ENCODE measurements at places on chromosomes 2 and 18.

GRCh38 chr18:939958-940357 lies 35.3 kb downstream of the ADCYAP1 start:
- no peak overlapping the region for H3K27ac ChIP-seq
- no peaks in the 10 kb centered on the region for H3K36me3 ChIP-seq
- H3K4me1 ChIP-seq, result no peaks in the 10 kb centered on the region

DNA sequence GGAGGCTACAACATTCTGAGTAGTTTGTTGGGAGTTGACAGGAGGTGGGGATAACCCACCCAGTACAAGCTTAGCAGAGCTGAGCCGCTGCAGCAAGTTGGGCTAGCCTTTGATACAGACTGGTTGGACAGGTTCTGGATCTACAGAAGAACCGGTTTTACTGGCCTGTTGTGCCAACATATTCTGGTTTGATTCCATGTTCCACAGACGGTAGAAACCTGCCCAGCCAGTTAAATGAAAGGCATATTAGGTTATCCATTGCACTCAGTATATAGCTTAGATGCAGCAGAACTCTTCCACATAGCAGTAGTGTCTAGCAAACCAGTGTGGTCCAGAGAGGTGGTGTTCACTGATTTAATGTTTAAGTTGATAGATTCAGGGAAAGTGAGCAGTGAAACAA lies 19.3 kb upstream of the RBBP8 start:
- DNase-seq, result no peak
- no peaks in the 10 kb centered on the region for H3K27me3 ChIP-seq
- no peak overlapping the region for H3K27ac ChIP-seq

DNA sequence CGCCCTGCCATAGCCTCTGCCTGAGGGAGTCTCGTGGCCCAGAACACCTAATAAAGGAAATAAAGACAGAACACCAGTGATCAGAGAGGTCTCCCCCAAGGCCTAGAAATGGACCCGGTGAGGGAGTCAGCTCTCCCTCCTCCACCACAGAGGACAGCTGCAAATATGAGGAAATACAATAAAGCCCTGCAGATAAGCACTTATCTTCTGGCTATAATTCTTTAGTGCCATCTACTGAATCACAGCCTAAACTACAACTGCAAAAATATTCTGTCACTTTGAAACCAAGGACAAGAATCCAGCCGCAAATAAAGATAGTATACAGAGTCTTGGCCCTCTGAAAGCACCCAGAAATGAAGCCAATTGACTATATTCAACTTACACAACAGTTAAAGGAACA lies 42.4 kb upstream of the TACR1 start:
- no peak overlapping the region for H3K27ac ChIP-seq
- H3K36me3 ChIP-seq, result peaks cover 4% of the 10 kb centered on the region
- no peaks in the 10 kb centered on the region for H3K27me3 ChIP-seq
- no peak overlapping the region for H3K4me3 ChIP-seq

DNA sequence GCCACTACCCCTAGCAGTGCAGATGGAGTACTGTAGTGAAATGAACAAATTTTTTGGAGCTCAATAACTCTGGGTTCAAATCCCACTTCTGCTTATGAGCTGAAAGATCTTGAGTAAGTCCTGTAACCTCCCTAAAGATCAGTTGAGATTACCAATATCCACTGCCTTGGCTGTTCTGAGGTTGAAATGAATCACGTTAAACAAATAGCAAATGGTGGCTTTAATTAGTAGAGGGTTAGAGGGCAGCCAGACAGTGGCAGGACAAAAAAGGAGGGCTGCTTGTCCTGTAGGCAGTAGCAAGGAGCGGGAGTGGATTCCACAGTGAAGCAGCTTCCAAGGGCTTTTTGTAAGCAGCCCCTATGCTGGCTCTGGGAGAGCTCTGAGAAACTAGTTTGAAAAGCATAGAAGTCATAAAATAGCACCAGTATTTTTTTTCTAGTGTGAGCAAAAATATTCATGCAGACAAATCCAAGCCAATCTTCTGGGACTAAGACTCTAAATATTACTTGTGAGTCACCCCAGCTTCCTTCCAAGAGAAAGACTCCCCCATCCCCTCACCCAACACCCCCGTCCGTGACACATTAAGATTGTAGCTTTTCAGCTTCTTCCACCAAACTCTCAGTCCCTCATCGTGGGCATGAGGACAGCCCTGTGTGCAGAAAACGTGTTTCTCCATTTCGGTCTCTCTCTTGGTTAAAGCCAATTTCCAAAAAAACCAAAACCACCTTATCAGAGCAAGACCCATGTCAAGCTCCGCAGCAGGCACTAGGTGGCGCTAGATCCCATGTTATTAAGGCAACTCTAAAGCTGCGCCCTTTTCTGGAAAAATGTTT lies 123.5 kb upstream of the LGALSL start:
- peak overlapping the region; percentile 40 for H3K4me3 ChIP-seq
- no peak overlapping the region for H3K27ac ChIP-seq
- H3K4me1 ChIP-seq, result peaks cover 27% of the 10 kb centered on the region
- no peaks in the 10 kb centered on the region for H3K36me3 ChIP-seq
- peak; percentile 82 for DNase-seq
- peaks cover 5% of the 10 kb centered on the region for H3K27me3 ChIP-seq

- no peaks in the 10 kb centered on the region for H3K36me3 ChIP-seq
- H3K27ac ChIP-seq, result no peak overlapping the region
- DNase-seq, result no peak
- no peaks in the 10 kb centered on the region for H3K4me1 ChIP-seq
These were observed 8.4 kb downstream of the EPG5 start for GRCh38 chr18:45958730-45959129.

- DNase-seq, result no peak
- H3K27me3 ChIP-seq, result no peaks in the 10 kb centered on the region
- no peak overlapping the region for H3K4me3 ChIP-seq
- H3K4me1 ChIP-seq, result no peaks in the 10 kb centered on the region
- H3K36me3 ChIP-seq, result no peaks in the 10 kb centered on the region
- no peak overlapping the region for H3K27ac ChIP-seq
These were observed 166.8 kb upstream of the CHAC2 start for GRCh38 chr2:53600815-53601214.

GRCh38 chr2:98121149-98121548 lies 34.2 kb downstream of the VWA3B start:
- peaks cover 5% of the 10 kb centered on the region for H3K27me3 ChIP-seq
- DNase-seq, result no peak
- no peaks in the 10 kb centered on the region for H3K36me3 ChIP-seq

GRCh38 chr18:48154828-48155227 lies 224.4 kb upstream of the SMAD2 start:
- DNase-seq, result no peak
- H3K4me3 ChIP-seq, result no peak overlapping the region
- peaks cover 3% of the 10 kb centered on the region for H3K4me1 ChIP-seq

- H3K4me3 ChIP-seq, result no peak overlapping the region
- no peaks in the 10 kb centered on the region for H3K27me3 ChIP-seq
- H3K27ac ChIP-seq, result peak overlapping the region; percentile 17
- peaks cover 7% of the 10 kb centered on the region for H3K4me1 ChIP-seq
These were observed 7.5 kb downstream of the TGFBRAP1 start for GRCh38 chr2:105321875-105322646.

DNA sequence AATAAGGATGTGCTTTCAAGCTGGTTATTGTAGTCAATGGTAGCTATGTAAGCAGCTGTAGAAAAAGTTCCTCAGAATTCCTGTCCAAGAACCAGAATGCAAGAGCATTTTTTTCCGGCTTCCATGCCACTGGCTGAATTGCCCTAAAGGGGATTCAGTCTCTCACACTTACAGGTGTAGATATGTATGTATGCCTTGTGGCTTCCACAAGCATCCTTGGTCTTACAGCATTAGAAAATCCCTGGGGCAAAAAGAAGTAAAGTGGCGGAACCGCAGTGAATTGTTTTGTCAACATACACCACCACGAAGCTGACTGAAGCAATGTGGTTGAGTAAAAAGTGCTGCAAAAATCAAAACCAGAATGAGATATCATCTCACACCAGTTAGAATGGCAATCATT lies 54.6 kb downstream of the FANCL start:
- DNase-seq, result no peak
- no peaks in the 10 kb centered on the region for H3K4me1 ChIP-seq
- no peak overlapping the region for H3K27ac ChIP-seq
- no peaks in the 10 kb centered on the region for H3K27me3 ChIP-seq
- H3K36me3 ChIP-seq, result no peaks in the 10 kb centered on the region

DNA sequence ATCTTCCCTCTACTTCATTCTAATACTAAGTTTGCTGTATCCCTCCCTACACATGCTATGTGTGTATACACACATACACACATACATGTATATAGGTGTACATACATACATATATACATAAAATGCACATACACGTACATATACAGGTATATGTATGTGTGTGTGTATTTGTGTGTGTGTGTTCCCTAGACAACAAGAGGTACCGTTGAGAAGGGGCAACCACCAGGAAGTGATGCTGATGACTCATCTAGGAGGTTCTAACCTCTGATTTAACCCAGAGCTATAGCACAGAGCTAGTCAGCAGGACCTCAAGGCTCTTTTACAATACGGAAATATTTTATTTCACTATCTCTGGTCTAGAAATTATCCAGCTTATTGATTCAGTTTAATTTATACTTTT lies 139.2 kb downstream of the LAMA3 start:
- H3K4me1 ChIP-seq, result no peaks in the 10 kb centered on the region
- H3K27me3 ChIP-seq, result no peaks in the 10 kb centered on the region
- no peak overlapping the region for H3K27ac ChIP-seq

DNA sequence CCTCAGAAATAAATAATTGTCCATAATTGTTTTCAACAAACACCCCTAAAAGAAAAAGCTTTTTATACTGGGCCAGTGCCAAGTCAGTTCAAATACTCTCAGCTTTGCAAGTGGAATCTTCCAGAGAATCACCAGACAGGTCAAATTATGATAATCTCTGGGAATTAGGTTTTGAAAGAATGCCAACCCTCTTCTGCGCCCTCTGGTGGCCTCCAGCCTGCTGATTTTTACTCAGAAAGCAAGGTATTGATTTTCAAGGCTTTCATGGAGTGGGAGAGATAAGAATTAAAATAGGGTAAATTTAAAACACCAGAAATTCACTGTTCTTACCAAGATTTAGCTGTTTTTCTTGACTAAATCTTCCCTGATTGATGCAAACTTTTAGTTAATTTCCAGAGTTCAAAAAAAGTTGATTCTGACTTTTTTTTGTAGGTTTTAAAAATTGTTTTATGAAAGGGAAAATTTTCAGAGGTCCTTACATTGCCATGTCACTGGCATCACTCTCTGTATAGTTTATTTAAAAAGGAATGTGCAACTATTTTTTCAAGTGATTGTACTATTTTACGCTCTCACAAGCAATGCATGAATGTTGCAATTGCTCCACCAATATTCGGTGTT lies 282.9 kb upstream of the TNP1 start:
- no peak overlapping the region for H3K4me3 ChIP-seq
- DNase-seq, result peak; percentile 84
- peaks cover 13% of the 10 kb centered on the region for H3K36me3 ChIP-seq

DNA sequence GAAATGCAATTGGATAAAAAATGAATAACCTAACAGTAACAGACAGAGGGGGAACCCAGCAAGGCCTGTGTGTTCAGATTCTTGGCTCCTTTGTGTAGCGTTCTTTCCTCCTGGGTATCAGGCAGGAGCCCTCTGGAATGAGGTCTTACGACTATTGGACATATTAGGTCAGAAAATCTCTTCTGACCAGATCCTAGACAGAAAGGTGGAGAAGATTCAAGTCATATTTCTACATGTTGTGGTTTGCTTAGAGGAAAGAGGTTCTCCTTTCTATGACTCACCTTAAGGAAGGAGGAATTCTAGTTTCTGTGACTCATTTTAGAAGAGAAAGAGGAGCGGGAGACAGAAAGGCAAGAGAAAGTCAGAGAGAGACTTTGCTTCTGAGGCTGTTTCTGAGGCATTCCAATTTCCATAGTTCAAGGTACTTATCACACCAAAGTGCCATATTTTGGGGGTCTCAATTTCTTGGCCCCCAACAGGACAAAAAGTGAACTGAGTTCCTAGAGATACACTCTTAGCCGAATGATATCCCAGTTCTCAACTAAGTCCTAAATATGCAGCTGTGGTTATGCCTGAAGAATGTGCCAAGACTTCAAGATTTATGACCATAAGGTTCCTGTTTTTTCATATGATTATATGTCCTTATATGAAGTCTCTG lies 618.6 kb downstream of the ZEB2 start:
- H3K36me3 ChIP-seq, result no peaks in the 10 kb centered on the region
- H3K4me3 ChIP-seq, result no peak overlapping the region
- no peaks in the 10 kb centered on the region for H3K4me1 ChIP-seq
- H3K27ac ChIP-seq, result no peak overlapping the region

DNA sequence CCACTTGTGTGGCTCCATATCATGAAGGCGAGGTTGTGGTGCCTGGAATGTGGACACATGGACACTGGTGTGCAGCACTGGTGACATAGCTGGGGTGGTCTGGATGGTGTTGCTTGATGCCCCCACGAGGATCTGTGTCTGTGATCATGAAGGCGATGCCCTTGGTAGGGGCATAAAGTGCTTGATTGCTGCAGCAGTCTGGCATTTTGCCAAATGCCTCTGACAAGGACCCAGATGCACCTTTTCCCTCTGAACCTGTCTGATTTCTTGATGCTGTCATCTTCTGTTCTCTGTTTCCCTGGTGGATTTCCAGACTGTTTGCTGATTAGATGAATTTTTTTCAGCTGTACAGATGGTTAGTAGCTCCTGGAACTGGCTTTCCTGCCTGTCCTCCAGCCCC lies 752.0 kb upstream of the HS6ST1 start:
- peaks cover 12% of the 10 kb centered on the region for H3K4me1 ChIP-seq
- no peak for DNase-seq
- H3K27me3 ChIP-seq, result no peaks in the 10 kb centered on the region
- H3K4me3 ChIP-seq, result no peak overlapping the region

DNA sequence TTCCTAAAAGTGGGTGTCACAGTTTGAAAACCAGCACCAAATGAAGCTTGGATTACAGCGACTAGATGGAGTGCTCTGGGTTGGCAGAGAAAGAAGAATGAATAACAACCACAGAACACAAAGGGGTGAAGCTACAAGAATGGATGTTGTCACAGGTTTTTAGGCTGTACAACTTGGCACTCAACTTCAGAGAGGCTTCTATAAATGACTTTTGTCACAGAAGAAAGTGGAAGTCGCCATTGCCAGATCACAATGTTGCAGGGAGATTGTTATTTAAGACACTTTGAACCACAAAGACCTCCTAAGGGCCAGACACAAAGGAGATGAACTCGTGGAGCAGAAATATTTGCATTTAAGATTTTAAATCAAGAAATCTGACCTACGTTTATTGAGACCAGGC lies 354.2 kb downstream of the CDH7 start:
- H3K4me1 ChIP-seq, result no peaks in the 10 kb centered on the region
- H3K36me3 ChIP-seq, result no peaks in the 10 kb centered on the region
- H3K4me3 ChIP-seq, result no peak overlapping the region
- H3K27me3 ChIP-seq, result no peaks in the 10 kb centered on the region
